NCI-H1048 (cell line): ENCODE measurements at places on chromosomes 7 and 10.

DNA sequence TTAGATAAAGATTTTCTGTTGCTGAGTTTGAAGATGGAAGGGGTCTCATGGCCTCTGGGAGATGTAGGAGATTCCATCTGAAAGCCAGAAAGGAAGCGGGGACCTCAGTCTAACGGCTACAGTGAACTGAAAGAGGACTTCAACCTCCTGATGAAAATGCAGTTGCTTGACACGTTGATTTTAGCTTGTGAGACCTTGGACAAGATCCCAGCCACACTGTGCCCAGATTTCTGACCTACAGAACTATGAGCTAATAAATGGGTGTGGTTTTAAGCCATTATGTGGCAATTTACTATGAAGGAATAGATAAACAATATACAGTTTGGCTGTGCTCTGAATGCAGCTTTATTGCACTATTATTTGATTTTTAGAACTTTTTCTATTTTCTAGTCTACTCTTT is 342.3 kb upstream of the SEMA3D start:
- DNase-seq: no peak

DNA sequence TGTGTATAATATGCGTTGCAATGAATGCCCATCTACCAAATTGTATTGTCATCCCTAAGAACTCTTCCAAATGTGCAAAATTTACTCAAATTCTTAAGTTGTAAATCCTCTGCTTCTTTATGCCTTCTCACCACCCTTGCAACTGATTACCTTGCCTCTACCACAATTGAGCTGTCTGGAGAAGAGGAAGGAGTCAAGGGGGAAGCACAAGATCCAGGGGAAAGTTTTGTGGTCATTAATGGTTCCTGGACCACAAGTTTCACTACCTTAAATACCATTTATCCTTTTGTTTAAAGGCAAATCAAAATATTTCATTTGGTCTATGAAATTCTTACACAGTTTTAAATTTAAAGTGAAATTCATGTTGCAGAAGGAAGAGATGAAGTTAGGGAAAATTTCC is 16.7 kb downstream of the CRPPA start:
- no peak for DNase-seq

- no peak for DNase-seq
These were observed 202.6 kb upstream of the PPP2R2D start for GRCh38 chr10:131698232-131698631.

- DNase-seq: no peak
These were observed 37.7 kb downstream of the CAMK2B start for GRCh38 chr7:44287488-44288380.

DNA sequence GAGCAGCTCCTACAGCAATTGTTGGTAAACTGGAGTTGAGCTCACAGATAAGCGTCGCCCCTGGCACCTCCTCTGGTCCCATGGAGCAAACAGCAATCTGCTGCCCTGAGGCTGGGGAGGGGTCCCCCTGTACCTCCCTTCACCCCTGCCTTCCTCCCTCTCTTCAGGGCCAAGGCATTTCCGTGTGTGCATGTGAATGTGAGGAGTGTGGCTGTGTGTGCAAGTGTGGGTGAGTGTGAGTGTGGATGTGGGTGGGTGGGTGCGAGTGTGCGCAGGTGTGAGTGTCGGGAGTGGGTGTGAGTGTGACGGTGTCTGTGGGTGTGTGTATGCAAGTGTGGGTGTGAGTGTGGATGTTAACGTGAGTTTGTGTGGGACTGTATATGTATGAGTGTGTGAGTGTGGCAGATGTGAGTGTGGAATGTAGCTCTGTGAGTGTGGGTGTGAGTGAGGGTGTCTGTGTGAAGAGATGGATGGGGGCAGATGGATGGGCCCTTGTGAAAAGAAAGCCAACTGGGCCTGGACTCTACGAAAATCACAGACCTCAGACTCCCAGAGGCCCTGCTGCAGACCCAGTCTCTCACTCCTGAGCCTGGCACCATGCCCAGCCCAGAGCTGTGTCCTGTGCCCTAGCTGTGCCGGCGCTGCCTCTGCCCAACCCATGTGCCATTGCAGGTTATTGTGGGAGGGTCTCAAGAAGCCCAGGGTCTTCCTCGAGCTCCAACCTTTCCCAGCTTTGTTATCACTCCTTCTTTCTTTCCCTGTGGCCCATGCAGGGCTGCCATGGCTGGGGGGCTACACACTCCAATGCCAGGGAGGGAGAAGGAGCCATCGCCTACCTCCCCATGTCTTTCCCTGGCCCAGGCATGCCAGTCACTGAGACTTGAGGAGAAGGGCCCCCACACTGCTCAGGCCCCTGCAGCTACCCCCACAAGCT is 73.9 kb downstream of the GRID1 start:
- DNase-seq: no peak

DNA sequence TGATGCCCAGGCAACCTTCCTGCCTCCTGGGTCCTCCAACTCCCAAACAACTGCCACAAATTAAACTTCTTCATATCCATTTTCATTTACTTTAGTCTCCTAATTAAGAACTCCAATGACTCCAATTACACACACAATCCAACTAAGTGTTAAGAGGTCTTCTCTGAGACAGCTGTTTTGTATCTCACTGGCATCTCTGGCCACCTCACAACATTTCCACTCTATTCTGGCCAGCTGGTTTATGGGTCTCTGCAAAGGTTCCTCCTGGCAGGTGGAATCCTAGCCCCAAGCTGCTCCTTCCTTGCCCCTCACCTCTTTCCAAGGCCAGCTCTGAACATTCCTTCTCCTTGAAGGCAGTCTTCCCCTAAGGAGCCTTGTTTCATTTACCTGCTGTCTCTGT is 123.1 kb upstream of the HPS1 start:
- DNase-seq: no peak

DNA sequence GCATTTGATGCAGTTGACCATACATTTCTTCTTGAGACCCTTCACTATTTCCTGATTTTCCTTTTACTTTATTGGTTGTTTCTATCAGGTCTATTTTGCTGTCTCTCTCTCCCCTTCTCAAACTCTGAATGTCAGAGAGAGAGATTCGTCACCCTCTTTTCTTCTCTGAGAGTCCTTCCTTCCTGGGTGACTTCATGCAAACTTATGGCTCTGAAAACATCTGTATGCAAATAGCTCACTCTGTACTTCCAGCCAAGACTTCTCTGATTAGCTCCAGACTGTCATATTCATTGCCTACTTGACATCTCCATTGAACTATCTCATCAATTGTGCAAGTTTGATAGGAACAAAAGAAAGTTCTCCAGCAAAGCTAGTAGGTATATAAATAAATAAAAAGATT is 191.7 kb upstream of the KLF6 start:
- DNase-seq: no peak

DNA sequence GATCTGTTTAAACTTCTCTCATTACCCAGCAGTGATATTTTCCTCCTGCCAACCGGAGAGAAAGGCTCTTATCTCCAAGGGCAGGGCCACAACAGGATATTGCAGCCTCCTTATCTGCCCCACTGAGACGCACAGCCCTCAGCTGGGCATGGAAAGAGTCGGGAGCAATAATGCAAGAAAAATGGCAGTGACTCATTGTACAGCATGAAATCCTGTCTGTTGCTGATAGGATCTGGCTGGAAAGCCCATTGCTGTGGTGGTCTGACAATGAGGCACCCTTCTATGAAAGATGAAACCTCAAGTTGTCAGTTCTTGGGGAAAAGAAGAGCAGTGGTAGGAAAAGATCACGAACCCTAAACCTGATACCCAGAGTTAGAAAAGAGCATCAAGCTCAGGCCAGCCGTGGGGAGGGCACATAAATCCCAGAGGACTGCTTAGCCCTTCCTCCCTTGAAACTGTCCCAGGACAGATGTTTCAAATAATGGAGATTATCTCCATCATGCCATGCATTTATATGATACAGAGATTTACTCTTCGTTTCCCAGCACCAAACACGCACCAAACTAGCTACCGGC is 47.0 kb upstream of the FIGNL1 start:
- no peak for DNase-seq

DNA sequence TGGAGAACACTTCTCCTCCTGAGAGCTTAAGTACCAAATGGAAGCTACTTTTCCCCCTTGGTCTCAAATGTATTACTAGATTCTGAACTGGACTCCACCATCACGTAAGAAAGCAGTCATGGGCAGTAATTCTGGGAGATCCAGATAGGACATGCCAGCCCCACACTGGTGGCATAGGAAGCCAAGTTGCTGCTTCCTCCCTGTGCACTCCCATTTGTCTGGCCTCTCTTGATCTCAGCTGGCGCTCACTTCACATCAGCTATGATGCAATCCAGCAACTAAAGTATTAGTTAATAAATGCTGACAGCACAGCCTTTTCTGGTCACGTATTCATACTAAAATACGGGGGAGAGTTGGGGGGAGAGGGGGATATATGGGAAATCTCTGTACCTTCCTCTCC is 3.4 kb upstream of the IL6 start:
- no peak for DNase-seq

GRCh38 chr10:31239961-31240360 is 79.1 kb upstream of the ZEB1 start:
- DNase-seq: no peak

DNA sequence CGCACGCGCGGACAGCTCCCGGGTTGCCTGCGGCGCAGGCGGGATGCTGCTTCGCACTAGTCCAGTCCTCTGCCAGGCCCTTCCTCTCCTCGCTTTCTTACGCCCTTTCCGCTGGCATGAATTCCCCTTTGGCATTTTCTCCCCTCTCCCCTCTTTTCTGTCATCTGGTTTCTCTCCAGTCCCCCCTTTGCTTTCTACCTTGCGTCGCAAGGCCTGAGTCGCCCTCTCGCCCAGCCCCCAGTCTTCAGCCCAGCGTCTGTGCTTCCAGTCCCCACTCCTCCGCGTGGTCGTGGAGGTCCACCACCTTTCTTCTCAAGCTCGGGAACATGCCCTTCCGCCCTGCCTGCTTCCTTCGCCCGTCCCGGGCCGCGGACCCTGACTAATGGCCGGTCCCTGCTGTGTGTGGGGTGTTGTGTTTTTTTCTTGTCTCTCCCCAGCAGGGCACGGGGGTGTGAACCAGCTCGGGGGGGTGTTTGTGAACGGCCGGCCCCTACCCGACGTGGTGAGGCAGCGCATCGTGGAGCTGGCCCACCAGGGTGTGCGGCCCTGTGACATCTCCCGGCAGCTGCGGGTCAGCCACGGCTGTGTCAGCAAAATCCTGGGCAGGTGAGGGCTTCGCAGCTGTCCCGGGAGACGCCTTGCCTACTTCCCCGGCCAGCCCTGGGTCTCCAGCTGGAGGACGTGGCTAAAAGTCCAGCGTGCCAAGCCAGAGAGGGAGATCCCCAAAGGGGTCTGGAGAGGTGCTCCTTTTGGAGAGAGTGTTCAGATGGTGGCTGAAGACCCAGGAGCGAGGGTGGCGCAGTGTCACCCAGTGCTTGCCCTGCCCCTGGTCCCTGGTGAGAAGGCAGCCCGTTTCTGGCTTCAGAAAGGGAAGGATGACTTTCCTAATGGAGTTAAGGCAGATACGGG is 4.2 kb downstream of the PAX2 start:
- no peak for DNase-seq

GRCh38 chr10:43282881-43283280 is 16.0 kb upstream of the RASGEF1A start:
- DNase-seq: no peak

DNA sequence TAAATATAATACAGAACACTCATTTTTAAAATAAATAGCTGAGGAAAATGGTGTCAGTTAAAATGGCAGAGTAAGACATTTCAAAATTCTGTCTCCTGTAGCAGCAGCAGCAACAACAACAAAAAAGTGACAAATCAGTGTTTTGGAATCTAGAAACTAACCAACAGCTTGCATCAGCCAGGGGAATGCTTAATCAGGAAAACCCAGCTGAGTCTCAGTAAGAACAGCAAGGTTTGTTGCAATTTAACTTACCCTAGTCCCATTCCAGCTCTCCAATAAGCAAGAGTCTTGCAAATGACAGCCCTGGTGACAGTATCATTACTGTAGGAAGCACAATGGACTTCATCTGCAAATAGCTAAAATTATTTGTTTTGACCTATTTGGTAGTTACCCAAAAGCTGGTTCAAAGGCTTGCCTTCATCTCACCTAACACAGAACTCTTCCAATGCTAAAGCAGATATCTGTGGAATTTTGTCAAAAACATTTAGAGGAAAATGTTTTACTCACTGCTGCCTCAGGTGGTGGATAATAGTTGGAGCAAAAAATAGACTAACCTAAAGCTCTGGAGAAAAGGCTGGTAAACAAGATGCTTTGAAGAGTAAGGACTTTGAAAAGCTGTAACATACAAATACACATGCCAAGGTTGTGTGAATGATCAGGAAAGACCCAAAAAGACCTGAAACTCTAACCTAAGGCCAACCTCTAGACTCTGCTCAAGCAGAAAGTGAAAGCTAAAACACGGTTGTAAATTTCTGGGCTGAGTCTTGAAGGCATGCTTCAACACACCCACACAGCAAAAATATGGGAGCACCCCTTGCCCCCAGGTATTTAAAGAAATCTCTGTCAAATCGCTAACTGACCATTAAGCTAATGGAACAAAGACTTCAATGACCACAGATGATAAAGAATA is 9.9 kb upstream of the ARHGAP22 start:
- no peak for DNase-seq

GRCh38 chr10:4649886-4650508 is 176.0 kb upstream of the AKR1E2 start:
- DNase-seq: no peak

- no peak for DNase-seq
These were observed 15.1 kb upstream of the RALA start for GRCh38 chr7:39608278-39608677.

- no peak for DNase-seq
These were observed 30.7 kb downstream of the HTRA1 start for GRCh38 chr10:122492006-122492405.

DNA sequence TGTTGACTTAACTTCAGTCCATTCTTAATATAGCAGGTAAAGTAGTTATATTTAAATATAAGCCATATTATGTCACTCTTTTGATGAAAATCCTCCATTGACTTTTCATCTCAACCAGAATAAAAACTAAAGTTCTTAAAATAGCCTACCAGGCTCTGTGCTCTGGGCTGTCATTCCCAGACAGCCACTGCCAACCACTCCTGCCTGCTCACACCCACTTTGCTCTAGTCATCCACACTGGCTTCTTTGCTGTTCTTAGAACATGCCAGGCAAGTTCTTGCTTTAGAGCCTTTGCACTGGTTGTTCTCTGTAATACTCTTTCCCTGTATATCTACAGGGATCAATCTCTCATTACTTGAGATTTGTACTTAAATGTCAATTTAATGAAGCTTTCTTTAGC is 80.6 kb downstream of the ZEB1 start:
- DNase-seq: no peak

DNA sequence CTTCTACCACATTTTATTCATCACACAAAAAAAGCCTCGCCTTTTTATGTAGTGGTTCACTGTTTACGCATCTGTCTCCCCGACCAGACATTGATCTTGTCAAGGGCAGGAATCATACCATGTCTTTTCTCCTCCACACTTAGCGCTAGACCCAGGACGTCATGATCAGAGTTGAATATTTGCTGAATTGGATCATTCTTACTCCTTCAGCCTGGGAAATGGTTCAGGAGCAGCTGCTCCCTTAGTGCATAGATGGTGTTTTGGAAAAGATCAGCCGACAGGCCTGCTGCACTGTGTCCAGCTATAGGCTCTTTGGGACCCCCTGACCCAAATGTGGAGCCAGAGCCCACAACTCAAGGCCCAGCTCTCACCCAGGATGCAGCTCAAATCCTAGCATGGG is 249.1 kb upstream of the TMEM72 start:
- no peak for DNase-seq

GRCh38 chr10:69406816-69407580 is 9.7 kb downstream of the TACR2 start:
- no peak for DNase-seq

GRCh38 chr10:27998178-27998953 is 513 bp downstream of the ODAD2 start:
- no peak for DNase-seq

GRCh38 chr7:149833495-149834130 is 4.6 kb upstream of the ZNF862 start:
- no peak for DNase-seq

GRCh38 chr10:124864421-124865193 is 63.0 kb downstream of the ABRAXAS2 start:
- DNase-seq: no peak
